Central memory CD8-positive, alpha-beta T cell (primary cell): ENCODE measurements at places on chromosomes 5 and 9.

DNA sequence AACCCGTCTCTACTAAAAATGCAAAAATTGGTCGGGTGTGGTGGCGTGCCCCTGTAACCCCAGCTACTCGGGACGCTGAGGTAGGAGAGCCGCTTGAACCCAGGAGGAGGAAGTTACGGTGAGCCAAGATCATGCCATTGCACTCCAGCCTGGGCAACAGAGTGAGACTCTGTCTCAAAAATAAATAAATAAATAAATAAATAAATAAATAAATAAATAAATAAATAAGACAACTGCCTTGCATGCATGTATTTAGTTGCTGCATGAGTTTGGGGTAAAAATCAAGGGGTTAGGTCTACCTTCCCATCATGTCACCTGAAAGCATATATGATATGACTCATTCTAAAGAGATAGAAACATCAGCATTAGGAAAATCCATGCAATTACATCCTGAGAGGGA lies 254.0 kb downstream of the ADAMTSL1 start:
- DNase-seq, result no peak

DNA sequence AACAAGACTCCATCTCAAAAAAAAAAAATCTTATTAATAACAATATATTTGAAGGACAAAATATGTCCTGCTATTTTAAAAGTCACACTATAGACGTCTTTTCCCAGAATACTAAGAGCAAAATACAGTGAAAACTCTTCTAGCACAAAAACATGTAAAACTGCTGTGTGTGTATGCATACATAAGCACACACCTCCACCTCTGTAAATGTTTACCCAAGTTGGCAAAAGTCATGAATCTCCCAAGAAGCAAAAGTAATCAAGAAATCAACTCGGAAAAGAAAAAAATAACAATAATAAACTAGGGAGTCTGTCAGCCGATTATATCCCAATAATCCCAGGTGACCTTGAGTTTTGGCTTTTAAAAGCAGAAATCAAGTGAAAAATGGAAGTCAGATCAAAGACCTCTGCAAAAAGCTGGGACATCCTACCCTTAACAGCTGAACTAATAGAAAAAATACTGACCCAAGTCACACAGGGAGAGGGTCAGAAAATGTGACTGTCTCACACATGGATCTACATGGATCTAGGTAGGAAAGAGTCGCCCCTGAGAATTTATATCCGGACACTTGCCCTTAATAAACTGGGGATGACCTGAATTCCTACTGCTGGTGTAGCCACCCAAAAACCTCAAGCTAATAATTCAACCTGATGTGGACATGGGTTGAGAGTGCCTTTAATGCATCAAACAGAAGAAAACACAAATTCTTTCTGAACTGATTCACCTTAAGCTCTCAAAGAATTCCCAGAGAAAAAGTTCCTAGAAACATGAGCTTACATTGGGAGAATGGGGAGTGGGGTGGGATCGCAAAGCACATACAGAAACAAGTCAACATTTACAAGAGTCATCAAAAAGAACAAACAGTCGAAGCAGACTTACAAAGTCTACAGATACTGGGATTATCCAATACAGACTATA lies 29.9 kb downstream of the LPAR1 start:
- DNase-seq, result no peak

GRCh38 chr9:38046661-38047300 lies 22.2 kb downstream of the SHB start:
- DNase-seq, result no peak

DNA sequence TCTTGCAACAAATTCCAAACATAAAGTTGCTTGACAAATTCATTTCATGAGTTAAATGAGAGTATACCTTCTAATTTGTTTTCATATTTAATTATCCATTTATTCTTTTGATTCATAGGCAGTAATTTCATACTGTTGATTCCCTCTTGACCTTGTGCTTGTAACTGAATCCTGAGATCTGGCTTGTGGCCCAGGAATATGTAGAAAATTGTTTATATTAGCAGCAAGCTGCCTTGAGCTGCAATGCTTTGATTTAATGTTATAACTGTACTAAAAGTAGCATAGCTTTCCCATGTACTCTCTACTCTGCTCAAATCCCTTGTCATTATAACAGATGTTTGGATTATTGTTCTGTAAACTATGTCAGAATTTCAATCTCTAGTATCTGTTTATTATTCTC lies 780.7 kb downstream of the NR2F1-AS1 start:
- DNase-seq, result no peak

GRCh38 chr5:74953937-74954720 lies 87.9 kb upstream of the FAM169A start:
- no peak for DNase-seq

GRCh38 chr9:112624711-112625707 lies 92.9 kb downstream of the INIP start:
- no peak for DNase-seq

- no peak for DNase-seq
Observed at GRCh38 chr9:106911951-106912350, 49.0 kb downstream of the ZNF462 start.

DNA sequence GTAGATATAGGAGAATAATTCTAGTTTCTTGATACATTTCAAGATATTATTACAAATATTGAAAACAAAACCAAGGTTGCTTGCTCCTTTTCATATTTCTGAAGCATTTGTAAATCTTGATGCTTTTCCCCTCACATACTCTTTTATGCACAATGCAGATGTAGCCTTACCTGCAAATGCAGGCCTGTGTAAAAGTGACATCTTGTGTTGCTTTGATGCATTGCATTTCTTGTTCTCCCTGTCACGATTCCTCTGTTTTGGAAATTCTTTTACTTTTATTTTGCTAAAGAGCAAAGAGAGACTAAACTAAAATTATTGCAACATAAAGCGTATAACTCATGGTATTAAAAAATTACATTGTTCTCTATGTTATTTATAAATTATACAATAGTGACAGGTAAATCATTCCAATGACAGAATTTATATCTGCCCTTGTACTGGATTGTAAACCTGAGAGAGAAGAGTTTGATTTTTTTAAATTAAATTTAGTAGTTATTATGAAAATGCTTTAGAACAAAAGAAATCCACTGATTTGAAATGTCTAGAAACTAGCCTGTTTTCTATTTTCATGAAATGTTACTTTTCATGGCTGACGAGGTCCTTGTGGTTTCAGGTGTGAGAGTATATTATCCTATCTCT lies 970.0 kb downstream of the MAT2B start:
- DNase-seq, result no peak

- DNase-seq, result no peak
Observed at GRCh38 chr9:137534256-137535119, 15.7 kb downstream of the PNPLA7 start.

- peak; percentile 64 for DNase-seq
Observed at GRCh38 chr5:138641547-138642298, 66.5 kb upstream of the HSPA9 start.

- no peak for DNase-seq
Observed at GRCh38 chr9:84493284-84493947, 152.9 kb upstream of the SLC28A3 start.

DNA sequence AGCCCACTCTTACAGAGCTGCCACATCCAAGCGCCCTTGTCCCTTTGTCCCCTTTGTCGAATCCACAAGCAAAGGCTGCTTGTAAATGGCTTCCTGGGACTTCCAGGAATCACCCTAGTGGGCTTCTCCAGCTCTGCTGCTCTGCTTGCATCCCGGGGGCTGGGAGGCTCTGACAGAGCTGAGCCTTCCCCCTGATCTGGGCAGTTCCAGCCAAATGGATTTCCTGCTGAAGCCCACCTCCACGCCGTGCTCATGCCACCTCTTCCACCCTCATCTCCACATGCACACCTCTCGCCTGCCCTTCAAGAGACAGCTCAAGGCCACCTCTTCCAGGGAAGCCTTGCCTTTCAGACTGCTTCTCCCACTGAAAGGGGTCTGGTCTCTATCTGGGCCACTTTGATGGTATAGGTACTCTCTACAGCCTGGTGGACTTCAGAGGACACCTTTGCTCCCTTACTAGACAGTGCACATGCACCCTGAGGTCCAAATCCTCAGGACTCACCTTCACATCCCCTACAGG lies 106.2 kb downstream of the LHFPL2 start:
- DNase-seq, result no peak

GRCh38 chr5:10276691-10277090 lies 26.6 kb downstream of the CCT5 start:
- DNase-seq, result no peak

DNA sequence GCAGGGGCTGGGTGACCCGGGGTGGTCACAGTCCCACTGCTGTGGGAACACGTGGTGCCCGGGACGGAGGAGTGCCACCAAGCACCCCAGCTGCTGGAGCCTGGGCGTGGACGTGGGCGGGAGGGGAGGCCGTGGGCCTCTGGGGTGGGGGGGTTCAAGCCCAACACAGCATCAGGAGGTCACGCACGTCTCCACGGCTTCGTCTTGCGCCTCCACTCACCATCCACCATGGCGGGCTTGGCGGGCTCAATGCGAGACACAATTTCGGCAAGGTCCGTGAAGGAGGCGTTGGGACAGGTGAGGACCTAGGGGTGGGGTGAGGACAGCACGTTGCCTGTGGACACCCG lies 2.2 kb upstream of the NSMF start:
- DNase-seq, result no peak

- DNase-seq, result no peak
Observed at GRCh38 chr9:36903541-36904435, 130.3 kb downstream of the PAX5 start.

- no peak for DNase-seq
Observed at GRCh38 chr9:88056876-88057275, 81.4 kb downstream of the SPATA31C2 start.

- no peak for DNase-seq
Observed at GRCh38 chr5:135176991-135177390, 143.0 kb upstream of the PITX1 start.

DNA sequence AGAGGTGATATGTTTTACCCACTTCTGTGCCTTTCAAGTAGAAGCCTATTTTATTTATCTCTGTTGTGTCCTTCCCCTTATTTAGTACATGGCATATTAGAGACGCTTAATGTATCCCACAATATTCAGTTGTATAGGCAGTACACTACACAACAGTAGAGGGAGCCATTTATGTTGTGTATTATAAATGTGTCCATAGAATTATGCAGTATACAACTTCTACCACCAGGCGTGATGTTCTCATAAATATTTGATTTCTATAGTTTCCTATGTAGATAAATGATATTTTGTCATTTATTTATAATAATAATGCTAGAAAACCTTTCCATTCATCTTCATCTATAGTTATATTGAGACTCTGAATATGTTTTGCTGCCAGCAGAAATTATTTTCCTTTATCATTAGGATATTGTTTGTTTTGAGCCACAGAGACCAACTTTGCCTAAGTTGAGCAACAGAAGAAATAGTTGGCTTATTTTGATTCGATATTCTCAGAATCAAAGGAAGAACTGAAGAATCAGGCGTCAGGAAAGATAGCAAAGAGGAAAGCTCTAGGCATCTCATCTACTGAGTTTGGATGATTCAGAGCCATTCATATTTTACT lies 81.7 kb downstream of the ADAMTS19 start:
- no peak for DNase-seq

DNA sequence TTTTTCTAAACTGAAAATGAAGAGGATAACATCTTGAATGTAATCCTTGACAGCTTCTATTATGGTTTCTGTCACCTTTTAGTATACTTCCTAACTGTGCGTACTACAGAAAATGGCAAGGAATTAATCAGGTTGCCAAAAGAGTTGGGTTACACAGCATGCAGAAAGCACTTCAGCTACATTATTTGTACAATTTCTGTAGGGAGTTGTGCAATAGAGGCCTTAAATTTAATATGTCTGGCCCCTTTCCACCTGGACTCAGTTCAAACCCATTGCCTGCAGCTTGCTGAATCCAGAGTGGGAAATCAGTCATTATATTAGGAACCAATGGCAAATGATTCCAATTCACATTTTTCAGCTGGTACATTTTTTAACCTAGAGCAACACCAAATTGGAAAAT lies 549.7 kb downstream of the CSNK1G3 start:
- no peak for DNase-seq

DNA sequence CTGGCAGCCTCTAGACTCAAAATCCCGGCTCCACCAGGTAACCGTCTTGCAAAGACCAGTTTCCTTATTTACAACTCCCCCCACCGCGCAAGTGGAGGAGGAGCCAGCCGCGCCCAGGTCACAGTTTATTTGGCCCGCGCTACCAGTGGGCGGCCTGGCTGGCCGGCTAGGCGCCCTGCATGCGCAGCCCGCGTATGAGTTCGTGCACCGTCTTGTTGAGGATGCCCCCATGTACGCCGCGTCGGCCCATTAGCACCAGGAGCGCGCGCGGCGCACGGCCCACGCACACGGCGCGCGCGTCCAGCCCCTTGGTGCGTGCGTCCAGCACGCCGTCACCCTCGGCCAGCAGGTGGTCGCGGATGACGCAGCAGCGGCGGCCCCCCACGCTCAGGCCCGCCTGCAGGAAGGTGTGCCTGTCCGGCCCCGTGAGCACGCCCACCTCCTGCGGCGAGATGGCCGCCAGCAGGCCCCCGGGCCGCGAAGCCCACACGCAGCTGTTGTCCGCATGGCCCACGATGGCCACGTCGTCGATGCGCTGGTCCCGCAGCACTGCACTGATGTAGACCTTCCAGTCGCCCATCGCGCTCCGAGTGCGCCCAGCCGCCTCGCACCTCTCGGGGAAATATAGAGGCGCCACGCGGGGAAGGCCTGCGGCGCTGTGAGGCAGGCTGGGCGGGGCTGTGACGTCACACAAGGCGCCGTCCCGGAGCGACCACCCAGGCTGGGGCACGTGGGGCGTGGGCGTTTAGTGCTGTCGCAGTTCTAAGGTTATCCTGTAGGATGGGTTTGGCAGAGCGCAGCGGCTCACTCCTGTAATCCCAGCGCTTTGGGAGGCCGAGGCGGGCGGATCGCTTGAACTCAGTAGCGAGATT lies at the start of gene PFN3:
Gene PFN3 (minus strand): TSS at position 665 of the 872 bp plus-strand sequence. CDS start 85 bp downstream, at position 580.
- DNase-seq, result no peak

GRCh38 chr5:171226864-171227263 lies 82.2 kb upstream of the TLX3 start:
- no peak for DNase-seq

- DNase-seq, result no peak
Observed at GRCh38 chr9:34171753-34172535, 6.9 kb upstream of the UBAP1 start.

GRCh38 chr5:131386779-131387178 lies 122.9 kb downstream of the CDC42SE2 start:
- no peak for DNase-seq

GRCh38 chr5:60586307-60586901 lies 113.6 kb downstream of the DEPDC1B start:
- no peak for DNase-seq

DNA sequence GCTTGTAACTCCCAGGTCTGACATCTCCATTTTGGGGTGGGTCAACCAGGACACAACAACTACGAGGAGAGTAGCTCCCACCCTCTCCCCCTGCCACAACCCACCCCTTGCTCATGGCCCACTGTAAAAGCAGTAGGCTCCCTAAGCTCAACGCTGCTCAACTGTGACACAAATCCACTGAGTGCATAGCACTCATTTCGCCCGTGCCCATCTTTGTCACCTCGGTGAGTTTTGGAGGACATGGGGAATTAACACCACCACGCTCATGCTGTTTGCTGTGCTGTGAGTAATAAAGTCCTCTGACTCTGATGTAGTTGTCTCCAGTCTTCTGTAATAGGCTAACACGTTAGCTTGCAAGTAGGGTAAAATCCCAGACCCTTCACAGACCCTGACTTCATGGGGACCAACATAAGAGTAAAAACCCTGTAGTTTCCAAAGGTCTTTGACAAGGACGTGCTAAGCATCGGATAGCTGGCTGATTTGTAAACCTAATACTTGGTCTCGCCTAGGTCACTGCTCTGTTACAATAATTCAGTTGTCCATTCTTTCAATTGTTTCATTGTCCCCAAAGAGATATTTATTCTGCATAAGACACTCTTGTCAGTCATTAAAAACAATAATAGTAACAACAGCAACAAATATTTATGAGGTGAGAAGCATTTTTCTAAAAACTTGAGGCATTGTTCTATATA lies 7.7 kb downstream of the PLGRKT start:
- DNase-seq, result no peak
